ENCODE measurements at places on chromosomes 16 and 17.

GRCh38 chr16:76835779-76836300 is 355.1 kb upstream of the MON1B start:
- no peak for DNase-seq

- no peak for DNase-seq
Observed at GRCh38 chr17:32189343-32189742, 47.0 kb downstream of the RHOT1 start.

- no peak for DNase-seq
Observed at GRCh38 chr17:34195987-34196386, 59.1 kb upstream of the CCL2 start.

DNA sequence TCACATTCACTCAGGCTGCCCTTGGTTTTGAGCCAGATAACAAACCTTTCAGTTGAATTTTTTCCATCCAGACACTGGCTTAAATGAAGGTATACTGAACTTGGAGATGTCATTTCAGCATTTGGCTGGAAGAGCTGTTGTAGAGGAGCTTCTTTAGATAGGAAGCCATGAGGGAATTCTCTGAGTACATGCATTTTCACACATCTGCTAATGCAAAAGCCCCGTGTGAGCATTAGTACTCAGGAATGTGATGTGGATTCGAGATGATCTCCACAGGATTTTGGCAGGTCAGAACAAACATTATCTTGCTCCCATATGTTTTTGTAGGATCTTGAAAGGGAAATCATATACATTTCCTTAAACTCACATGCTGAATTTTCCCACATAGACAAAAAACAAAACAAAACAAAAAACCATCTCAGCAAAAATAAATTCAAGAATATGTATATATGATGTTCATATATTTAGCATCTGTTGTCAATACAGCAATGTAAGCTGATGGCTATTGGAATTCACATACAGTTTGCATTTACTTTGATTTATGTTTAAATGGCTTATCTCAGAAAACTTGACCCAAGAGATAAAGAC is 277.2 kb upstream of the TBX2 start:
- no peak for DNase-seq

- DNase-seq, result no peak
Observed at GRCh38 chr17:64276961-64277505, 14.0 kb upstream of the TEX2 start.

DNA sequence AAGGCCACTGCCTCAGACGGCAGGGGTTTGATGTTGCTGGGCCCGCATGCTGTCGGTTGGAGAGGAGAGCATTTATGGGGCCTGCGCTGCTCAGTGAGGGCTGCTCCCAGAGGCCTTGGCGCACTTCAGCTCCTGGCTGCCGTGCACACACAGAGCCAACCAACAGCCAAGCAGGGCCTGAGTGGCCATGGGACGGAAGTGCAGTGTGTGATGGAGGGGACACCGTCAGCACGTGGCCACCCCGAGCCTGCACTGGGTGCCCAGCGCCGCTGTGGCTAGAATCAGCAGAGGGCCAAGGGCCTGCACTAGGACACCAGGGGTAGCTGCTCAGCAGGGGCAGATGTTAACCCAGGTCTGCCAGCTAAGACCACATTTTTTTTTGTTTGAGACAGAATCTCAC is 21.8 kb downstream of the KLHL36 start:
- no peak for DNase-seq

GRCh38 chr17:32475258-32475657 is 11.5 kb upstream of the CDK5R1 start:
- no peak for DNase-seq

GRCh38 chr17:68491381-68492231 is 20.6 kb upstream of the PRKAR1A start:
- DNase-seq, result no peak

DNA sequence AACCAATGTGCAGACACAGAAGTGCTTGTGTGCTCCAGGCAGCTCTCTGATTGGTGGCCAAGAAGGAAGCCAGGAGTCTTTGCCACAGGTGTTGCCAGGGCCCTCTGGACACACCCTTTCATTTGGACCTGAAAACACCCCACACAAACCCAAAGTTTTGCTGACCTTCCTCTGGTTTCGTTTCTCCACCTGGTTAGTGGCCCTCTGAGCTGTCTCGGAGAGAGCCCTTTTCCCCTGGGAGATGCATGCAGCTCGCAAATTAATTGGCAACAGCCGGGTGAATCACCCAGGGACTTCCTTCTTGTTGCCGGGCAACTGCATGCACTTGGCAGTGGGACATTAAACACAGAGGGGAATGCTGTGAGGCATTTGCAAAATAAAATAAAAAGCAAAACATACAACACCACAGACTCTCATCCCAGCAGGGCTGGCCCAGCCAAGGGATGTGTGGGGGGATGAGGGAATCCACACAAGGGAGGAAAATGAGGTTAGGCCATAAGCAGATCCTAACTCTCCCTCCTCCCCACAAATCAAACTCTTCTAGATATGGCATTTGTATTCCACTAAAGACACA is 286.6 kb downstream of the SOX9 start:
- DNase-seq, result no peak

DNA sequence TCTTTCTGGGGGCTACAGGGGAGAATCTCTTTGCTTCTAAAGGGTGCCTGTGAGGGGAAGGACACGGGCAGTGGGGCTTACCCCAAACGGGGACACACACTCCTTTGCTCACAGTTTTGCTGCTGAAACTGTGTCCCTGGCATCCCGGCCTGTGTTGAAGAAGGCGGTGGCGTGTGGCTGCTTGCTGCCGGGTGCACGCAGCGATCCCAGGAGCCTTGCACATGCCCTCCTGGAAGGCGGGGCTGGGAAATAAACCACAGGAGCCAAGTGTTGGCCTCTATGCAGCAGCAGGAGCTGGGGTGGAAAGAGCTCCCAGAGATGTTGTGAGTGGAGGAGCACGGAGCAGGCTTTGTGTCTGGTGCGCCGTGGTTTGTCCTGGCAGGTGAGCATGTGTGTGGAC is 131.0 kb upstream of the CIBAR2 start:
- no peak for DNase-seq

DNA sequence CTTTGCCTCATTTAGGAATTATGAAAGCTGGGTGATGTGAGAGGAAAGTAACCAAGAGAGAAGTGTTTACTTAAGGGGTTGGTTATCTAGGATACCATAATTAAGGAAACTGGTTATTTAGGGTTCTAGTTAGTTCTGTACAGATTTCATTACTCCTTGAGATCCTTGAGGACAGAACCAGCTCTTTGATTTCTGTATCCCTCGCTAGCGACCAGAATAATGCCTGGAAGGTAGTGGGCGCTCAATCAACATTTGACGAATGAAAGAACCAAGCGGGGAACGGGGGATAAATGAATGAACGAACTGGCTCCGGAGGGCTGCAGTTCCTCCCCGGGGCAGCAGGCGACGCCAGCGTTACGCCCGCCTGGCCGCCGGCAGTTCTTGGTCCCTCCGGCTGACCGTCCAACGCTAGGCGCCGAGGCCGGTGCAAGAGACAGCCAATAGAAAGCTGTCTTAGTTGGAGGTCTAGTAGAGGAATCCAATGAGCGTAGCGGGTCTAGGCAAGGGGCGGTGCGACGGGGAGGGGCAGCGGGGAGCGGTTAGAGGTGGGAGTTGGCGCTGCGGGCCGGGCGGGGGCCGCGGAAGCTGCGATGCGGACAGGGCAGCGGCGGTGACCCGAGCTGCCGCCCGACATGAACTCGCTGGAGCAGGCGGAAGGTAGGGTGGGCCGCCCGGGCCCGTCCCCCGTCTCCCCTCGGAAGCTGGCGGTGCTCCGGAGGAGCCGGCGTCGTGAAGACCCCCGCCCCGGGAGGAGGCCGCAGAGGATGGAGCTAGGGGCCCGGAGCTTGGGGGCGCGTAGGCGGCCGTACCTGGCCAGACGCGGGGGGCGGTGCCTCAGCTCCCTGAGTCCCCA is at the start of gene CNEP1R1:
CNEP1R1 (plus strand) TSS at position 542 of the 853 bp plus-strand sequence; CDS start at position 633, 91 bp downstream.
- peak; percentile 80 for DNase-seq

DNA sequence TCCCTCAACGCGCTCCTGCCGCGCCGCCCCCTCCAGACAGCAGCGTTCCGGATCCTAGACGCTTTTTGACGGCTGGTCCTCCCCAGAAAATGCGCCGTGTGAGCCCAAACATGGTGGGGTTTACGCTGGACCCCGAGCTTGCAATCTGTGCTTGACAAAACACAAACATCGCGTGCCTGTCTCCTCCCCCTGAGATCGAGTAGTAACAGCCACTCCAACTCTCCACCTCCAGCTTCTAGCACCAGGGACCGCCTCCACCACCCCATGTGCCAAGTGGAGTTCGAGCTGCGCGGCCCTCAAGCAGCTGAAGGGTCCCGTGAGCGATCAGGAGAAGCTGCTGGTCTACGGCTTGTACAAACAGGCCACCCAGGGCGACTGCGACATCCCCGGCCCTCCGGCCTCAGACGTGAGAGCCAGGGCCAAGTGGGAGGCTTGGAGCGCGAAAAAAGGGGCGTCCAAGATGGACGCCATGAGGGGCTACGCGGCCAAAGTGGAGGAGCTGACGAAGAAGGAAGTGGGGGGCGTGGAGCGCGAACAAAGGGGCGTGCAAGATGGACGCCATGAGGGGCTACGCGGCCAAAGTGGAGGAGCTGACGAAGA is 656 bp upstream of the GEMIN4 start:
- DNase-seq, result peak; percentile 11

DNA sequence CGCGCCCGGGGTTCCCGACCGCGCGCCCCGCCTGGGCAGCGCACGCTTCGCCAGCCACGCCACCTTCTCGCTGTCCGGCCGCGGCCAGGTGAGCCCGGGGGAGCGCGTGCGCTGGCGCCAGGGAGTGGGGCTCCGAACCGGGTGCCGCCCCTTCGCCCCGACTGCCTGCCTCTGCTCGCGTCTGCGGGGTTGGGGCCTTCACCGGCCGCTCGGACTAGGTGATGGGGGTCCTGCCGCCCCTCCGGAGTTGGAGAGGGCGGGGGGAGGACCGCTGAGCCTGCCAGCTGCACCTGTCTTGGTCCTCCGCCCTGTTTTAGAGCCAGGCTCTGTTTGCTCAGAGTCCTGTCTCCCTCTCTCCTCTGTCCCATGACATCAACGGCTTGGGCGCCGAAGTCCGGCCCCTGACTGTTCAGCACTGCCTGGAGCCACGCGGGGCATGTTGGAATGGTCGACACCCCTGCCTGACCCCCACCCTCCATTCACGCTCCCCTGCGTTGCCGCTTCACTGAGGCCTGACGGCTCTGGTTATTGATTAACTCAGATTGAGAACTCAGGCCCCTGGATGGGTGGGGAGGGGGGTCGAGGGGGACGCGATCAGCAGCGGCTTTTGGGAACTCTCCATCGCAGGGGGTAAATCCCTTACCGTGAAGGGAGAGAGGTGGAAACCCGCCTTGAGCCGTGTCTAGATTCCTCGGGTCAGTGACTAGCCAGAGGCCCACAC is 748 bp downstream of the SMTNL2 start:
- no peak for DNase-seq

- DNase-seq, result no peak
Observed at GRCh38 chr17:725746-726145, 6.7 kb upstream of the TLCD3A start.

DNA sequence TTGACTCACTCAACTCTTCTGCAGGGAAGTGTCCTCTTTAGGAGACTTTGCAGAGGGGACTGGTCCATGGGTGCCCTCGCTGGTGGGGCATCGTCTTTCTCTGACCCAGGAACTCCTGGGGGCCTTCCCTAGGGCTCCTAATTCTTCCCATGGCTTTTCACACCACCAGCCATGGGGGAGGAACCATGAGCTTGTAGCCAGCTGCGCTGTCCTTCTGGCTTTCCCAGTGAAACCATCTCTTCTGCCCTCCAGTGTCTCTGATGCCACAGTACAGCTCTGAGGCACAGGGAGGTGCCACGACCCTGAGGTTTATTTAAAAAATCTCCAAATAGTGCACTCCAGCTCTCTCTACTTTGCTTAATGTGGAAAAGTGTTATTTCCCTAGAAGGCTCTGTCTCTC is 78.6 kb downstream of the SDR42E1 start:
- no peak for DNase-seq

DNA sequence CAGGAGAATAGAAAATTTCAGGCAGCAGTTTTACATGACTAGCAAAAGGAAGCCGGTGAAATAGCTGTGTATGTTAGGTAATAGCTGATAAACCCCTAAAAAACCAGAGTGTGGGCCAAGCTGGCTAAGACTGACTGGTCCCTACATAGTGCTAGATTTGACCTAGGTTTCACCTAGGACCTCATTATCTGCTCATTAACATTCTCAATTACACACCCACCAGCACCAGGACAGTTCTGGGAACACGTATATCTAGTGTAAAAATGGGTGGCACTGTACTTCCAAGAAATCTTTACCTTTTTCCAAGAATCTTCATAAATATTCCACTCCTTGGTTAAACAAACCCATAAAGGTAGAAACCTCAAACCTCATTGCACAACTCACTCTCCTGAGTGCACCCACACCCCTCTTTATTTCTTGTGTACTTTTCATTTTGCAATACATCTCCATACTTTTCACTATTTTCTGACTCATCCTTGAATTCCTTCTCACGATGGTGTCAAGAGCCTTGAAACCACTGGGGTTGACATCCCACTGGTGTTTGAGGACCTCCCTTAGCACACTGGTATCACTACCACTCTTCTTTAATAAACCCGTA is 262.7 kb upstream of the KCNJ16 start:
- DNase-seq, result no peak

- no peak for DNase-seq
Observed at GRCh38 chr16:70159355-70160348, 13.9 kb upstream of the CLEC18C start.

DNA sequence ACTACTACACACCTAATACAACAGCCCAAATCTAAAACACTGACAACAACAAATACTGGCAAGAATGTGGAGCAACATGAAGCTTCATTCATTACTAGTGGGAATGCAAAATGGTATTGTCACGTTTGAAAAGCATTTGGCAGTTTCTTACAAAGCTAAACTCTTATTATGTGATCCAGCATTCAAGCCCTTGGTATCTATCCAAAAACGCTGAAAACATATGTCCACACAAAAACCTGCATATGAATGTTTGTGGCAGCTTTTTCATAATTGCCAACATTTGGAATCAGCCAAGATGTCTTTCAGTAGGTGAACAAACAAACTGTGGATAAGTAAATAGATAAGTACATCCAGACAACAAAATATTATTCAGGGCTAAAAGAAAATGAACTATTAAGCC is 501.1 kb upstream of the KIF2B start:
- DNase-seq, result no peak

- no peak for DNase-seq
Observed at GRCh38 chr17:33802349-33803198, 452.5 kb upstream of the CCL2 start.

DNA sequence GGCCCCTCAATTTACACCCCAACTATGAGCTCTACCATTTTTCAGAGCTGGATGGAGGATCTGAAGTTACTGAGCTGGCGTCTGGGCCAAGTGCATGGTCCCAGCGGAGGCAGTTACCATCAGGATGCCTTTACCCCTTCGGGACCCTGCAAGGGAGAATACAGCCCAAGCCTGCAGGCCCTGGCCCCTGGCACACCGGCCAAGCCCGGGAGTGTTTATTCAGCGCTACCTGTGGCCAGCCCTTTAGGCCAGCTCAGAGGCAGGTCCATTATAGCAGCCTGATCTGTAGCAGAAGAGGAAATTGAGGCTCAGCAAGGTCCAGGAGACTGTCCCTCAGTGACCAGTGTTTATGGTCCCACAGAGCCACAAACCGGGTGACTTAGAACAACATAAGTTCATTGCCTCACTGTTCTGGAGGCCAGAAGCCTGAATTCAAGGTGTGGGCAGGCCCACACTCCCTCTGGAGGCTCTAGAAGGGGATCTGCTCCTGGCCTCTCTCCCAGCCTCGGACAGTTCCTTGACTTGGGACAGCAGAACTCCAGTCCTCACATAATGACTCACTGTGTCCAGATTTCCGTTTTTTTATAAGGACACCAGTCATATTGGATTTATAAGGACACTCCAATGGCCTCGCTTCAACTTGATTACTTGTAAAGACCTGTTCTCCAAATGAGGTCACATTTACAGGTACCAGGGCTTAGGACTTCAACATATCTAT is 8.8 kb downstream of the SEC14L5 start:
- DNase-seq, result no peak
